Brain microvascular endothelial cell (primary cell): ENCODE measurements at places on chromosomes 2 and 18.
A peak's percentile ranks its signal among the peaks of the same experiment; 100 is the strongest.

GRCh38 chr18:57585855-57586250, 649 bp downstream of the FECH start:
- no peak for DNase-seq

DNA sequence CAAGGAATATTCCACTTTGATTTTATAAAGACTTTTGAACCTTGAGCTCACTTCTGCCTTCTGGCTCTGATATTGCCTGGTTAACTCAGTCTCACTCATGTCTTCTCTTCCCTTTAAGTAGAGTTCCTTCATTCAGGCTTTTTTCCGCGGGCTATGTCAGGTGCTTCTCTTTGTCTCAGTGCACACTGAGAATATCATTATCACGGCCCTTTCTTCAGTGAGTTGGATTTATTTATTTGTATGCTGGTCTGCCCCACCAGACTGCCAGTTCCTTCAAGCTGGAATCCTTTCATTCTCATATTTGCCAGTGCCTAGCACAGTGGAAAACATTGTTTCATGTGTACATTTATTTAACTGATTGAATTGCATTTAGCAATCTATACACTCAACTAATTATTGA, 136.5 kb downstream of the DOK6 start:
- DNase-seq = no peak

- no peak for DNase-seq
These were observed 63.3 kb downstream of the COL3A1 start for GRCh38 chr2:189037518-189037917.

DNA sequence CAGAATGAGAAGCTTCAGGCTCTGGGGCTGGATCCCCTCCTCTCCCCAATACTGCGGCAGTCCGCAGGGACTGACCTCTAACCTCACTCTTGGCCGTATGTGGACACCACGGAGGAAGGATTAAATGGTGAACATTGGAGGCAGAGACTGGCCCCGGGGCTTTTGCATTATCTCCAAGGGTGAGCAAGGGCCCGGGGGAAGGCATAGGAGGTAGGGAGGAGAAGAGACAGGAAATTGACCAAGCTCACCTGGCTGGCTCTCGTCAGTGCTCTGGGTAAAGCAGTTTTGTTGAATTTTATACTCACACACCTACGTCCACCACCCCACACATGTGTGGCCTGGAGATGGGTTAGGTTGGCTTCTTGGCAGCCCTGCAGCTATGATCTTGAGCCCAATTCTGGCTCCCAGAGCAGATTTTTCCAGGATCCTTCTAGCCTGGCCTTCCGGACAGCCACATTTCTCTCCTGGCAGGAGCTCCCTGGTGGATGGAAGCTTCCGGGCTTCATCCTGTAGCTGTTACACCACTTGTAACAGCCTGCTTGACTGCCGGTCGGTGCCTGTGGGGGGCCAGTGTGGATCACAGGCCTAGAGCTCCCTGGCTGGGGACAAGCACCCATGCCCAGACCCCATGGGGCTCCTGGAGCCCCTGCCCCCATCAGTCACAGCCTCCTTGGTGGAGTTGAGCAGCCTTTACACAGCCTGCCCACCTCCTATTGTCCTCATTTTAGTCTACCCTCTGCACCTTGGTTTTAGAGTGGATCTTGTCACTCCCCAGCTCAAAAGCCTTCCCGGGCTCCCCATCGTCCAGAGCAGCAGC, 7.6 kb downstream of the ITM2C start:
- no peak for DNase-seq

DNA sequence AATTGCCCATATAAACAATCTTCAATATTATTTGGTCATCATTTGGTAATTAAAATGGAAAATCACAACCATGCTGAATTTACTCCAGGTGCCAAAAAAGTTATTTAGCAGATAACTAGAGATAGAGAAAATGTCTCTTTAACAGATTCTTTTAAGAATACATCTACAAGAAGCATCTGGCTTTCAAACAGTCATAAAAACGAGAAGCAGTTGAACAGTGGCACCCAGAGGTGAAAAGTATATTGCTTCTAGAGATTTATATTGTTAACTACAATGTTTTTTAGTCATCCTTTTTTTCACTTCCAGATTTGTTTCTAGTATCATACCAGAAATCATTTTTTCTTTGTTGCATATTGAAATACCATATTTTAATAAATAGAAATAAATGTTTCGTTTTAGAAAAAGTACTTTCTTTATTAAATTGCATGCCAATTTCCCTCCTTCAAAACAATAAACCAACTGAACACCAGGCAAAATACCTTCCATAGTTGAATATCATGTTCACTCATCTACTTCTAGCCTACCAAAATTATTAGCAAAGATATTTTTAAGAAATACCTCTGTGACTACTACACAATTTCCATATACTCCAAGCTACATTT, 65.4 kb upstream of the HNRNPA3 start:
- peak; percentile 55 for DNase-seq

DNA sequence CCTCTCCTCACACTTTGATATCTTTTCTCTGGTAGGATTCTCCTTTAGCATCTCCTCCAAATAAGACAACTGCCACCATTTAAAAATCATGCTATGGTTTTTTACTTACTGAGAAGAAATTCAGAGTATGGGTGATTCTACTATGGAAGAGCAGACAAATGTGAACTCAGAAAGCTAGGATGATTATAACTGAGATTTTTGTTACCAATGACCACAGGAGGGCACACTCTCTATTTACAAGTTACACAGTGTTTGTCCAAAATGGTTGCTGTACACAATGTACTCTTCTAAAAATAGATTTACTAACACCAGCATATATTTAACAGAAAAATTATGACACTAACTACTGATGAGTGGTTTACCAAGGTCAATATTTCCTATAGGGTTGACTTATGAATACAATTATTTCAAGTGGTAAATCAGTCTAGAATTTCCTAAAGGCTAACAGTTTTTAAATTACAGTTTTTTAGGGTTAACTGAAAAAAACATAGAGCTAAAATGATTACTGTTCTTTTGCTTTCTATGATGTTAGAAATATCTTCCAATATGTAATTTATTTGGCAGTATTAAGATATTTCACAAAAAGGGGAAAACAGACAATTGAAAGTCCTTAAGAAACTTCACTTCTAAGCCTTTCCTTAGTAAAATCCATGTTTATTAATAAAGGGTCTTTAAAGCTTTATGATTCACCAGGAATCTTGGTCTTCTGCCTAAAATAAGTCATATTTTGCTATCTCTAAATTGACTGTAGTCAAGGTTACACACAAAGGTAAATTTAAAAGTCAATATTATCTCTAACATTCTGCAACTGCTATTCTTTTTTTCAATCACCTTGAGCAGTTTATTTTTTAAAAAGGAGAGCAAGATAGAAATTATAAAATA, 57.2 kb downstream of the MAP4K3 start:
- peak; percentile 45 for DNase-seq

DNA sequence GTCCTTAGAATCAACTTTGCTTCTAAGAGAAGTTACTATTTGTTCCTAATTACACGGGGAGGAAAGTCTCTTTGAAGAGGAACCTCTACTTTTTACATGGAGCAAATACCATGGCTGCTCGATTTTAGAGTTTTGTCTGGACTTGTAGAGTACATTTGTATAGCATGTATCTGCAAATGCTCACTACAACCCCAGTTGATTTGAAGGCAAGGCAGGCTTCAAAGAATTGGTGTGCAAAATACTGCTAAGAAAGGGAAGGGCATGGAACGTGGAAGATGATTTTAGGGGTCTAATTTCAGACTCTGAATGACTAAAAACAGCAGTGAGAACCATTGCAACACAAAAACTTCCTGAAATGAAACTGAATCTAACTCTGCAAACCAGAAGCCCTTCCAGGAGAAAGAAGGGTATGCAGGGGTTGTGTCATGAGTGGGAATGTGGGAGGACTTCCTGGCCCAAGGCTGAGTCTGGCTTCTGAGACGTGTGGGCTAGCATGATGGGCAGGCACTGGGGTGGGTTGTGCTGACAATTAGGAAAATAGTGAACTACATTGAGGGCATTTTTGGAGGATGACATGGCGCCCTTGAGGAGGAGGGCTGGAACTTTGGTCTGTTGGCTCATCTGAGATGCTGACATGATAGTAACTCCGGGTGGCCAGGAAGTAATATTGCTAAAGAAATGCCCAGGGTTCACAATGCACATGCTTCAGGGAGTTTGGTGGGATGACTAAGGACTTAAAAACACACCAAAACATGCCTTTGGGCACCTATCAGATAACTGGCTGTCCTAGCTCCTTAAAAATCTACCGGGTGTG, 18.9 kb upstream of the IL1R2 start:
- DNase-seq = peak; percentile 70

DNA sequence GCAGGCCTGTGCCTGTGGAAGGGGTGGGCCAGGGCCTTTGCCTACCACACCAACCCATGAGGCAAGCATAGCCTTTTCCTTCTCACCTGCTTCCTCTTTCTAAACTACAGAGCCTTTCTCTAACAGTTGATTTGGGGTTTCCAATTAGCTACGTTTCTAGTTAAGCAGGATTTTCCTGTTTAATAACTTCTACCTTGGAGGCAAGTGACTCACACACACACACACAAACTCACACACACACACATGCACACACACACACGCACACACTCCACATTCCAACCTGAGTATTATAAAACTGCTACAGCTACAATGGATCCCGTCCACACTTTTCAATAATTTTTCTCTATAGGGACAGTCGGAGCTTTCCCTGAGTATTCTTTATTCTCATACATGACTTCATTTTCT, 84.9 kb downstream of the SOX11 start:
- no peak for DNase-seq

DNA sequence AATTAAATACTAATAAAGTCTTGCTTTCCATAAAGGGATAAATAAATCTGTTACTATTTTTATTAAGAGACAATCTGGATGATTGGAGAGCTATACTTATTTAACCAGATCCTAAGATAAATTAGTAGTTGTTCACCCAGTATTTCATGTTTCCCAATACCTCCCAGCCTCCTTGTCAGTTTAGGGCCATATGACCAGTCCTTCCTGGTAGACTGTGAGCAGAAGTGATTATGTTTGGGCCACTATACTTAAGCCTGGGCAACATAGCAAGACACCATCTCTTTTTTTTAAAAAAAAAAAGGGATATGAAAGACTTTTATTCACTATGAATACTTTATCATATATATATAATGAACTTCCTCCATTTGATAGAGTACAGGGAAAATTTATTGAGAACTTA, 48.8 kb upstream of the PPM1B start:
- DNase-seq = no peak

DNA sequence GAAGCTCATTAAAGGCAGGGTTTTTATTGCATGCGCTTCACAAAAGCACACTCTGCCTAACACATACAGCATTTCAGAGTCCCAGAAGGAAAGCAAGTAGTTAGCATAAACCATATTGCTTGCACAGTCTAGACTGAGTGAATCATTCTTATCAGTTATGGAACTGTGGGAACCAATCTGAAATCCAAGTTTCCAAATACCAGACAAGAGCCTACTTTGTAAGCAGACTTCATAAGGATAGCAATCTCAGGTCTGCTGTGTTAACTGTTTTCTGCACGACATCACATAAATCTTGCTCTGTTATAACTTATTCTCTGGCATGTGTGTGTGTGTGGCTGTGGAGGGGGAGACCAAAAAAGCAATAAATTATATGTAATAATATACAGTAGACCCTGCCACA, 608.1 kb upstream of the REG3G start:
- DNase-seq = no peak

GRCh38 chr18:36297417-36298125, at the start of gene FHOD3:
FHOD3 (plus strand) TSS chr18:36297713; CDS start chr18:36297836, 123 bp downstream.
- no peak for DNase-seq

GRCh38 chr2:44578471-44579093, 216.8 kb downstream of the CAMKMT start:
- DNase-seq = peak; percentile 48

GRCh38 chr2:174243812-174244211, 4.5 kb downstream of the OLA1 start:
- no peak for DNase-seq

DNA sequence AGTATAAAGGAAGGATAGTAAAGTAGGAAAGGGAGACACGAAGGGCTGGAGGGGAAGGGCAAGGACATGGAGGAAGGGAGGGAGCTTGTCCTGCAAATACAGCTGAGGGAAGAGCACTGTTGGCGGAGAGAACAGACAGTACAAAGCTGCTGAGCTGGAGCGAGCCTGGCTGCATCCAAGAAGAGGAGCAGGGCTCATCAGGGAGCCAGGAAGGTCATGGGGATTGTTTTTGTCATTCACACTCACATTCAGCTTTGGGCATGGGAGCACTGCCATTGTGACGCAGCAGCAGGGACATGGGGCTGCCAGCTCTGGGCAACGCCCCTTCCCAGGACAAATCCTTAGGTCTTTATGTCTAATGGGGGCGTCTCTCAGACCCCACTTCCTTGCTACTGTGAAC, 125.1 kb downstream of the COPS8 start:
- DNase-seq = no peak

DNA sequence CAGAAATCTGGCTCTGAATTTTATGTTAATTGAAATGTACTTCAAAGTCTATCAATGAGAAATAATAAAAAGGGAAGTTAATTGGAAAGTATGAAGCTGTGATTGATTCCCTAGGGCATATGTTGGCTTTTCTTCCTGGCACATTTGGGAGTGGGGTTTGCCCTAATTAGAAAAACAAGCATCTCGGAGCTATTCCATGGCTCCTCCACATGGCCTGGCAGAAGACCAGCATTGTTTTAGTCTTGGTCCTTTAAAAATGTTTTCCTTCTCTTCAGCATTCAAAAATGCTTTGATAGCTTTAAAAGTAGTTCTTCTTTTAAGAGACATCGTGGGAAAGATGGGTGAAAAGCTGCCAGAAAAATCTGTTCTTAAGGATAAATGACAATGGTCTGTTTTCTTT, 445.5 kb upstream of the PKDCC start:
- DNase-seq = no peak

GRCh38 chr2:28582595-28582994, 86.7 kb downstream of the PLB1 start:
- DNase-seq = no peak

- DNase-seq = no peak
These were observed 328.1 kb upstream of the PKDCC start for GRCh38 chr2:41719756-41720155.

GRCh38 chr2:13067508-13067907, 350.8 kb downstream of the TRIB2 start:
- no peak for DNase-seq

GRCh38 chr2:32772638-32773447, 145.0 kb downstream of the TTC27 start:
- DNase-seq = peak; percentile 31

DNA sequence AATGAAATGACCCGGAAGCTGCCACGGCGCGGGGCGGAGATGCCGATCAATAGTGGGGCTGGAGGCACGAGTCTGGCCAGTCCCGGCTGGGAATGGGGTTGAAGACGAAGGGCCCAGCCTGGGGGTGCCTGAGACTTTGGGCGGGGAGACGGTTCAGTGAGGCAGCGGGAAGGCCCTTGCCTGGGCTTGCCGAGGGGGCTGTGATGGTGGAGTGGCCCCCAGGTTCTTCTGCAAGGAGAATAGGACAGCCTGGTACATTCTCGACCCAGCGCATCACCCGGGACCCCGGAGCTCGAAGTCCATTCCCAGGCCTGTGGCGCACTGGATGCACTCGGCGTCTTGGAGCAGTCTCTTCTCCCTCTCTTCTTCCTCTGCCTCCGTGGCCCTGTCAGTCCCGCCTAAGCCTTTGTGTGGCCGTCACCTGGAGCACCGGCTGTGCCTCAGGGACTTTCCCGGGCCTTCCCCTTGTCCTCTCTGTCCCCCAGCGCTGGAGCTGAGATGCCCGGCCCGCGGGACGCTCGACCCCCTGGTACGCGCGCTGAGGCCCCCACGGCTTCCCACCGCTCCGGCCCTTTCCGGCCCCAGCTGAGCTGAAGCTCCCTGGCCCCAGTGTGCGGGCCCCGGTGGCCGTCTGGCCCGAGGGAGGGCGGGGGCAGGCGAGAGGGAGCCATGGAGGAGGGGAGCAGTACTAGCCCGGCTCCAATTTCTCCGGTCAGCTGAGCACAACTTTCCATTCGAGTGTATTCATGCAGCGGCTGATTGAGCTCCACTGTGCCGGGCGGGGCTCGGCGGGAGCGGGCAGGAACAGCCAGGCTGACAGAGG, 8.0 kb downstream of the SIX3 start:
- peak; percentile 39 for DNase-seq
